A375 (cell line): ENCODE measurements at places on chromosomes 5 and 9. TPM values are rescaled to one million over a fixed set of nuclear protein-coding genes. Genes with fewer than 3 reads are reported as not detected.

The C5orf63 gene
- 1.7 and 2.9 TPM in 2 replicates for total RNA-seq

The LHX3 gene
- total RNA-seq, result not detected in 2 replicates

The HAPLN1 gene
- total RNA-seq, result 170 and 177 TPM in 2 replicates

The C9orf153 gene
- not detected in 2 replicates for total RNA-seq

The PCDHB16 gene
- total RNA-seq, result 7.7 and 7.9 TPM in 2 replicates

The FOXD4L6 gene
- 0.05 TPM in 1 of 2 replicates, not detected in the other for total RNA-seq

The GPR150 gene
- total RNA-seq, result not detected in 2 replicates

The MARCOL gene
- not detected in 2 replicates for total RNA-seq

The SCGB3A1 gene
- total RNA-seq, result not detected in 2 replicates

The ENTREP1 gene
- 0.13 and 0.26 TPM in 2 replicates for total RNA-seq

The DMRT3 gene
- total RNA-seq, result not detected in 2 replicates

The RNF183 gene
- not detected in 2 replicates for total RNA-seq

The TLX3 gene
- total RNA-seq, result not detected in 2 replicates

The EMB gene
- total RNA-seq, result 19.6 and 20.8 TPM in 2 replicates

The CORO2A gene
- total RNA-seq, result 3.7 and 4.1 TPM in 2 replicates

The GRXCR2 gene
- total RNA-seq, result not detected in 2 replicates

The SLC6A19 gene
- not detected in 2 replicates for total RNA-seq

The TMC1 gene
- total RNA-seq, result 0.19 and 0.29 TPM in 2 replicates

The RGP1 gene
- 20.3 and 20.9 TPM in 2 replicates for total RNA-seq

The NSUN2 gene
- 109 and 116 TPM in 2 replicates for total RNA-seq

The GPR151 gene
- total RNA-seq, result not detected in 2 replicates
